ENCODE measurements at places on chromosomes 6 and 20.

GRCh38 chr6:15368186-15368585 is 122.3 kb downstream of the JARID2 start:
- no peak for DNase-seq

DNA sequence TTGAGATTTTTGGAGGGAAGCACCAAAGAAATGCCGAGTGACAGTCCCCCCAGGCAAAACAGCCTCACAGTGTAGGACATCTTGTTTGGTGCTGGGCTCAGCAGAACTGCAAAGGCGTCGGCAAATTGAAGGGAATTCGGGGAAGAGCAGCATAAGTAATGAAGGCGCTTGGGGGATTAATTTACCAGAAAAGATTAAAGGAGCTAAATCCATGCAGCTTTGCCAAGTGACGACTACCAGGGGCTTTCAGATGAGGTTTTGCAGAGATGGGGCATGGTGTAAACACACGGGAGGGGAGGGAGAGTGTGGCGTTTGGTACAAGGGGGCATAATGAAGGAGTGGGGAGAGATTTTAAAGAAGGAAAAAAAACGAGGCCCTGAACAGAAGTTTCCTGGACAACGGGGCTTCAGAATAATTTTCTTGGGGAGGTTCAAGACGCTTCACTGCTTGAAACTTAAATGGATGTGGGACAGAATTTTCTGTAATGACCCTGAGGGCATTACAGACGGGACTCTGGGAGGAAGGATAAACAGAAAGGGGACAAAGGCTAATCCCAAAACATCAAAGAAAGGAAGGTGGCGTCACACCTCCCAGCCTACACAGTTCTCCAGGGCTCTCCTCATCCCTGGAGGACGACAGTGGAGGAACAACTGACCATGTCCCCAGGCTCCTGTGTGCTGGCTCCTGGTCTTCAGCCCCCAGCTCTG is 45.4 kb upstream of the CDH22 start:
- no peak for DNase-seq

DNA sequence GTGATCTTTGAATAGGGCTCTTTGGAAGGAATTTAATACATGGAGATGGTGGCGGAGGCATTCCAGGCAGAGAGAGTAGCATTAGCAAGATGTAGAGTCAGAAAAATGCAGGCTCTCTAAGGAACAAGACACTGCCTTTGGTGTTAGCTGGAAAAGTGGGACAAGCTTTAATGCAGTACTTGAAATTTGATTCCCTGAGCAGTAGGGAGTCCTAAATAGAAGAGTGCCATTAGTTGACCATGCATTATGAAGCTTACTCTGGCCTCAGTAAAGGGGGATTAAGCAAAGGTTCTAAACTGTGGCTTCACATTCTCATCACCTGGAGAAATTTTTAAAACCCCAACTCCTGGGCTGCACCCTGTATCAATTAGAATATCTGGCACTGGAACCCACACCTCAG is 494.8 kb upstream of the SOX4 start:
- no peak for DNase-seq

- DNase-seq: no peak
These were observed 642.2 kb downstream of the EYS start for GRCh38 chr6:65064844-65065243.

- DNase-seq: no peak
These were observed 2.1 kb upstream of the DIDO1 start for GRCh38 chr20:62928246-62928939.

GRCh38 chr6:54970337-54970736 is 123.8 kb downstream of the FAM83B start:
- no peak for DNase-seq

DNA sequence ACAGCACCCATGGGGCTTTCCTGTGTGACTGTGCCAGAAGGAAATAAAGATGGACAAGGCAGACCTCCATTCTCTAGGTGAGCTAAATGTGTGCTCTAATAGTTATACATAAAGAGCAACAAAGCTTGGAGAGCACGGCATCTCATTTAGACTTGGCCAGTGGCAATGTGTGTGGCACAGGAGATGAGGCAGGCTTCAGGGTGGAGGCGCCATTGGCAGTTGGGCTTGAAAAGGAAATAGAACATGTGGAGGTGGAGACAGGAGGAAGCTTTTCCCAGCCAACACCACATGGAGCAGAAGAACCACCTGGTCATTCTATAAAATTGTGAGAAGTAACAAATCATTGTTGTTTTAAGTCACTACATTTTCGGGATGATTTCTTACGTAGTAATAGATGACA is 3.6 kb upstream of the RALY start:
- no peak for DNase-seq

All from effector CD8-positive, alpha-beta T cell (primary cell).